SHP77 treated with DMSO at 0.1 percent for 48 hours (cell line): ENCODE measurements at places on chromosomes 1 and 21.

DNA sequence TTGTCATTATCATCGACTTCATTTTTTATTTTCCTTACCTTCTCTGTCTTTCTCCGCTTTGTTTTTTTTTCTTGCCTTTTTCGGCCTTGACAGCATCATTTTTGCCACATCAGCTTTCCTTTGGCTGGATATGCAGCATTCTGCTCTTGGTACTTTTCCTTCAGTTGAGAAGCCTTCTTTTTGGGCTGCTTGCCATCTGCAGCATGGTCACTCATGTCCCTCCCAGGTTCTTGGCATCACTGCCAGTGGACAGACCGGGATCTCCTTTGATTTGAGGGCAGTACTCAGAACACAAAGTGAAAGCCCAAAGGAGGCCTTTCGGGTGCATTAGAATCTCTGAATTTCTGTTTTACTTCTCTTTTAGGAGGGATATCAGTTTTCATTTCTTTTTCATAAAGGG is 3.7 kb upstream of the PARP1 start:
- no peak for DNase-seq

DNA sequence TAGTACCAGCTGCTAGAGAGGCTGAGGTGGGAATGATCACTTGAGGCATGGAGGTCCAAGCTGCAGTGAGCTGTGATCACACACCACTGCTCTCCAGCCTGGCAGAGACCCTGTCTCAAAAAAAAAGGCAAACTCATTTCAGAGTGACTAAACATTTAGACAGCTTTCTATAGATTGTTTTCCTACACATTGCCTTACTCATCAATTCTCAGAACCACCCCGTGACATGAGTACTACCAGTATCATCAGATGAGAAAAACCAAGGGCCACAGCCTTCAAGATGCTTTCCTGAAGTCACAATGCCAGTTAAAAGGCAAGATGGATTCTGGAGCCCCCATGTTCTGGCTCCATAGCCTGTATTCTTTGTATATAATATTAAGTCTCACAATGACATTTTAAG is 22.4 kb upstream of the SMPDL3B start:
- no peak for DNase-seq

DNA sequence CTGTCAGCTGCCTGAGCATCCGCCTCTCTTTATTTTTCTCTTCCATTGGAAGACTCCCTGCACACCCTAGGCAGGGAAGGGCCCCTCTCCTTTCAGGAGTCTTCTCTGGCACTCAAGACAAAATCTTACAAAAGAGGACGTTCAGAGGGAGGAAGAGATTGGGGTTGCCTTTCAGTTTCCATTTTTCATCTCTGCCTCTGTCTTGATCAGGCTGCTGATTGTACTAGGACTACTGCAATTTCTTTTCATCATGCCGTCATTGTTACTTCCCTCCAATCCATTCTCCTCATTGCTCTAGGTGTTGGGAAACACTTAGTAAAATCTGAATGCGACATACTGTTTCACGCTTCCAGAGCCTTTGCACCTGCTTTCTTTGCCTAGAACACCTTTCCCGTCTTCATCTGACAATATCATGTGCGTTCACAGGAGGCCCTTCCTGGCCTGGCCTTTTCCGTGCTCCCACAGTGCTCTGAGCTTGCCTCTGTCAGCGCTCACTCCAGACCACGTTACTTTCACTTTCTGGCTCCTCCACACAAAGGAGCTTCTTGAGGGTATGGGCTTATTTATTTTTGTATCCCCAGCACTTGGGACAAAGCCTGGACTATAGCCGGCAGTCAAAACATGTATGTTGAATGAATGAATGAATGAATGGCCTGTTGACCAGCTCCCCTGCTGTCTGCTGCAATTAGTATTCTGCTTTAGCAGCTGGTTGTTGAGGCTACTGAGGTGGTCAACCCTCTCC is 10.9 kb downstream of the LRRC71 start:
- DNase-seq = no peak

- DNase-seq = no peak
Measured at GRCh38 chr1:165365341-165365740, 8.8 kb upstream of the LMX1A start.

GRCh38 chr1:54955359-54955758 is 25.1 kb upstream of the TMEM61 start:
- no peak for DNase-seq

DNA sequence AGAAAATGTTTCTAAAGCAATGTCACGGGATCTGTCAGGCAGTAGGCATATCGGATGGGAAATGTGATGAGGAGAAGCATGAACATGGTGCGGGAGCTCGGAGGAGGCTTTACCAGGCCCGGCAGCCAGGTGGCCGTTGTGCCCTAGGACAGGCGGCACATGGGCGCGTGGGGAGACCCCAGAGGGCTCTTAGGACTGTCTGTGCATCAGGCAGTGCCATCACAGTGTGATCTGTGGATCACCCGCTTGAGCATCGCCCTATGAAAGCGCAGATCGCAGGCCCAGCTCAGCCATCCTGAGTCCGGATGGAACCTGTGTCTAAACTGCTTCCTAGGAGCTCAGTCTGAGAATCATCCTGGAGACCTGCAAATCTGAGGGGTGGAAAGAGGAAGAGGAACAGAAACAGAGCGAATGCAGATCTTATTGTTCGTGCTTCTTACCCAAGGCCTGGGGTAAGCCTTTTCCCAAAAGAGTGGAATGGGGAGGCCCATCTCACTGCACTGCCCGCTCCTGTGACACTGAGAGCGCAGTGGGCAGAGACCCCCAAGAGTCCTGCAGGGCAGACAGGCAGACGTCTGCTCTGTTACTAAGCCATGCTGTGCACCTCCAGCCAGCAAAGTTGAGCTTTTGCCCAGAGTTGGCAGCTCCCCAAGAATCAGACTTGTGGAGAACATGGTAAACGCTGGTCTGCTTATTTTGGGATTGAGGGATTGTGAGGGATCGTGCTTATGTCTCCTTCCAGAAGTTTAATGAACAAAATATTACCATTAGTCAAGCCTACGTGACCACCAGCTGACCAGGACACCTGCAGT is 251.0 kb downstream of the RHOU start:
- DNase-seq = no peak

GRCh38 chr1:162861625-162862024 is 650 bp upstream of the CCDC190 start:
- no peak for DNase-seq

DNA sequence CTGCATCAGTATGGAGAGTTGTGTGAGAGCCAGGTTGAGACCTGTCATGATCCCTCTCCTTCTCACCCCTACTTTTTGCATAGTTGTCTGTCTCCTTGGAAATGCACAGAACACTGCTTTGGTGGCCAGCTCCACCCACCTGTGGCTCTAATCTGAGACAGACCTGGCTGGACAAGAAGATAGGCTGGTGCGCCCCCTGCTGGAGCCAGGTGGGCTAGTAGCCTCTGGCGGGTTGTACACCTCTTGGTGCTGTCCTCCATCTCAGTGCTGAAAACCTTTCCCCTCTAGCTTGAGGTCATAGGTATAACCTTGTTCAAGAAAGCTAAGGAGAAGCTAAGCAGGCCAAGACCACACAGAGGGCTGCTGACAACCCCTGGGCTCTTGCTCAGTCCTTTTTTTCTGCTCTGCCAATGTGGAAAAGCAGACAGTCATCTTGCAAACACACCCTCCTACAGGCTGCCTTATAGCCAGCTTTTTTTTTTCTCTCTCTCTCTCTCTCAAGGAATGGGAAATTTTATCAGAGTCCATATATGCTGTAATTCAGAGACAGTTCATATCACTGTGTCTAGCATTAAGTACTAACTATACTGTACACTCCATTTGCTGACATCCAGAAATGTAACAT is 58.8 kb upstream of the SPATA6 start:
- peak; percentile 45 for DNase-seq

DNA sequence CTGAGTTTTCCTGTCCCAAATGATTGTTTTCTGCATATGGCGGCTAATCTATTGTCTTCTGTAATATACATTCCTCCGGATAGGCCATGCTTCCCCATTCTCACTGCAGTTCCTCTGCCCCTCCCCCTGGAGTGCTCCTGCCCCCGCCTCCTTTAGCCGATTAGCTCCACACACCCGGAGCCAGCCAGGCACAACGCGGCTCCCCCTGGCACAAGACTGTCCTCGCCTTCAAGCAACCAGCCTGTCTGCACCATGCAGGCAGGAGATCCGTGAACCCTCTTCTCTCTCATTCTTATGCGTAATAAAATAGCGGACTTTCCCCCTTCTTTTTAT is 18.0 kb downstream of the SERTAD4 start:
- DNase-seq = no peak

DNA sequence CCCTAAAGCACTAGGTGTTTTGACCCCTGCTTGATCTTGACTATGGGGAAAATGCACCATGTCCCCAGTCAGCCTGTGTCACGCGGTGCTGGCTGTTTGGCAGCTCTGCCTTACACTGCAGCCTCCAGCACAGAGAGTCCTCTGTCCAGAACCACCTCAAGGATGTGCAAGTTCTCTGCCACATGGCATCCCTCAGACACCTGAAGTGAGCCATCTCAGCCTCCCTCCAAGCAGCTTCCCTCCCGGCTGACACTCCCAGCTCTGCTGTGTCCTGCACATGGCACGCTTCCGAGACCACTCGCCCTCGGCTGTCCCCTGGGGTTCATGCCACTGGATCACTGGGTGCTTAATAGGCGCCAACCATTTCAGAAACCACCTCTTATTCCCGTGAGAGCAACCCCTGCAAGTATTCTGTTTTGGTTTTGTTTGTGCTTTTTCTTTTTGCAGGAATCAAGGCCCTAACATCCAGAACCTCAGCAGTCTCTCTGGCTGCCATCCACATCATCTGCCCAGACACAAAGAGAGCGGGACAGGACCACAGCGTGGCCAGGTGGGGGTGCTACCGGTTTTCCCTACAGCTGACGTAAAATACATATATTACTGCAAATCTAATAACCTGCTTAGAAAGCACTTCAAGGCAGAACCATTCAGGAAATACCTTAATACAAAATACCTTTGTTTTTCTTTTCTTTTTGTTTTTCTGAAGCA is 45.7 kb downstream of the CAPZB start:
- no peak for DNase-seq

DNA sequence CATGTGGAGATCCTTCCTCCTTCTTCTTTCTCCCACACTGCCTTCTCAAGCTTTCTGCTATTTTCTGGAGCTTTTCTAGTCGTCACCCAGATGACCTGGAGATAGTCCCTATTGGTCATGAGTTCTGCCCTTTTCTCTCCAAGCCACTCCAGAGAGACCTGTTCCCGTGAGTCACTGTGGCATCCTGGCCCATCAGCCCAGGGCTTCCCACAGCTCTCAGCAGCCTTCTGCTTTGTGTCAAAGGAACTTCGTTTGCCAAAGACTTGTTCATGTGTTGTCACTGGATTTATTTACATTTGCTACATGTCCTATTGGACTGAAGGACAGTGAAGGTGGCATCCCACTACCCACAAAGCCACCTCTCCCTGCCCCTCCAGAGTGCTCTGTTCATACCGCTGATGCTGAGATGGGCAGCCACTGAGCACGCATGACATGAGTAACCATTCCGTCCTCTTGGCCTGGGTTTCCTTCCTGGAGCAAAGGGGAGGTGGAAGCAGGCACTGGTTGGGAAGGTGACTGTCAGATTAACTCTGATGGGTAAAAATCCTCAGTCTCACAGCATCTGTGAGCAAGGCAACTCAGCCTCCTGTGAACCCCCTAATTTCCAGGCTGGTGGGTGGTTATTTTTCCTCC is 119.2 kb downstream of the EDEM3 start:
- no peak for DNase-seq

- peak; percentile 20 for DNase-seq
Measured at GRCh38 chr1:226424221-226425003, 16.5 kb upstream of the PARP1 start.

GRCh38 chr1:7333620-7334019 is 437.5 kb upstream of the VAMP3 start:
- DNase-seq = no peak

GRCh38 chr1:100076319-100076718 is 56.4 kb downstream of the SASS6 start:
- DNase-seq = no peak

GRCh38 chr1:204588826-204589225 is 72.6 kb downstream of the MDM4 start:
- no peak for DNase-seq

DNA sequence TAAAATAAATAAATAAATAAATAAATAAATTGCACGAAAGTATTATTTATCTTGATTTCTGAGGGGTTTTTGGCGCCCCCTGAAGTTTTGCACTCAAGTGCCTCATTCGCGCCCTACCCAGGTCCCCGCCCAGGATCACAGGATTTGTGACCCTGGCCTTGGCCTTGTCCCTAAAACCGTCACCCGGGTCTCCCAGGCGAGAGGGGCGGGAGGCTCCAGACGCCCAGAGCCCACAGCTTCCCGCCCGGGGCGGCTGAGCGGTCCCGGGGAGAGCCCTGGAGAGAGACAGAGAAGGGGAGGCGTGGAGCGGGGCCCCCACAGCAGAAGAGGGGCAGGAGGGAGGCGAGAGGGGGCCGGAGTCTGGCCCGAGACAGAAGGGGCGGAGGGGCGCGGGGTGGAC is 91.8 kb upstream of the CASZ1 start:
- no peak for DNase-seq

GRCh38 chr1:77494026-77494425 is 188.4 kb downstream of the ZZZ3 start:
- DNase-seq = no peak

DNA sequence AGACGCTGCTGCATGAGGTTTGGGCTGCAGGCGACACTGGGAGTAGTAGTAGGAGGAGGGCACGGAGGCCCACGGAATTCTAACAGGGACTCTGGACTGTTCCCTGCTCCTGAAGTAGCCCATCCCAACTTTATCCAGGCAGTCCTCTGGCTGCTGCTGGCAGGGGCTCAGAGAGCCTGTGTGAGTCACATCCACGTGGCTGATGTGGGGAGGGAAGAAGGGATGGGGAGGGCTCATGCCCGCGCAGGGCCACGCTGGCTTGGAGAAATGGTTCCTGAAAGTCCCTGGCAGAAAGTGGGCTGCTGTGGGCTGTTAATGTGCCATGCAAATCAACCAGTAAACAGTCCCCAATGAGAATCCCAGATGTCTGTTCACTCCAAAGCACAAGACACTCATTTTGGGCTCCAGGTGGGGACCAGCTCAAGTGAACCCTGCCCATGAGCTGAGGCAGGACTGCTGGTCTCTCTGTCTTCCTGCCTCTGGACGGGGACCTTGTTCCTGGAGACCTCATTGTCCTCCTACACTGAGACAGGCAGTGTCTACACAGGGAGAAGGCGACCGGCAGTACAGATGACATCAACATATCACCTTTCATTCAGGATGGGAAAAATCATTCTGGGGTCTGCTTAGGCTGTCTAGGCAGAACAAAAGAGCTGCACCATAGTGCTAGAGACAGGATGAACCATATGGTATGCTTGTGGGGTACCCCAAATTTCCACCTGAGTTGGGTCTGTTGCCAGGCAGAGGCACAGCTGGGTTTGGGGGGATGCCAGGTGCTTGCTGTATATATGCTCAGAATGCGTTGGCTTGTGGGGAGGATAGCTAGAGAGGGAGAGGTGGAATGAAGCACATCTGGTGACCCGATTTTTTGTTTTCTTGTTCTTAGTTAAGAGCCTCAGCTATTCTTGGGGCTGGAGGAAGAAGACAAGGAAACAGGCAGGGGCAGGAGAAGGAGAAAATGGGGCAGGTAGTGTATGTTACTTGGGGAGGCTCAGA is 57.9 kb upstream of the FMOD start:
- no peak for DNase-seq
